Stimulated activated effector memory CD8-positive, alpha-beta T cell treated with anti-CD3 and anti-CD28 coated beads, Interleukin-12 subunit alpha, Interleukin-12 subunit beta, amount 100 ng/mL, for 72 hours (primary cell): ENCODE measurements at places on chromosomes 1 and 21.

DNA sequence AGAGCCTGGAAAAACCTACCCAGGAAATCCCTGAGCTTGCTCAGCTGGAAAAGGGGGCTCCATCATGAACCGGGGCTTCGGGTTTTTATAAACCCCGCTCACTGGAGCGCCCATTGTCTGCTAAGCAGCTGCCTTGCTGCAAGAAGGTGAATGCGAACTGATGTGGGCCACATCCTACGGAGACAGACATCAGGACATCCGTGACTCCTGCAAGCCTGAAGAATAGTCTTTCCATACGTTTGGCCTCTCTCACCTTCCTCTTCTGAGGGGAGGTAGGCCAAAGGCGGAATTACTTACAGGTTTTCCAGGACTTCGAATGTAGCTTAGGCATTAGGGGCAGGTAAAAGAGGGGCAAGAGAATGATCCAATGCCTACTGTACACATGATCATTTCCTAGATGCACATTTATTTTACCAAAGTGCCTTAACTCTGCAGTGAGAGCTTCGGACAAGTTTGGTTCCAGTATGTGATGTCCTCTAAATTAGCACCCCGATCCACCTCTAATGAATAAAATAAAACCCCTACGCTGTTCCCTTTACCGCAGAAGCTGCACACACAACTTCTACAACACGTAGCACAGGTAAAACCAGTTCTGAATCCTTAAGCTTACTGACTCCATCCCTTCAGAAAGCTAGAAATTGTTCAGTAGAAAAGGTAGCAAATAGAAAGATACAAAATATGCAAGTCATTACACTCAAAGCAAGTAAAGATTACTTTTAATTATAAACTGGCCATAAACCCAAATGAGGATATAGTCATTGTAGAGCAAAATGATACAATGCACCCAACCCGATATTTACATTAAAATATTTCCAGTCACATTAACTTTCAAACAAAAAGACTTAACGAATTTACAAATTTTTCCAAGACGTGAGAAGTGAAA lies 866 bp upstream of the SORT1 start:
- no peak for DNase-seq

DNA sequence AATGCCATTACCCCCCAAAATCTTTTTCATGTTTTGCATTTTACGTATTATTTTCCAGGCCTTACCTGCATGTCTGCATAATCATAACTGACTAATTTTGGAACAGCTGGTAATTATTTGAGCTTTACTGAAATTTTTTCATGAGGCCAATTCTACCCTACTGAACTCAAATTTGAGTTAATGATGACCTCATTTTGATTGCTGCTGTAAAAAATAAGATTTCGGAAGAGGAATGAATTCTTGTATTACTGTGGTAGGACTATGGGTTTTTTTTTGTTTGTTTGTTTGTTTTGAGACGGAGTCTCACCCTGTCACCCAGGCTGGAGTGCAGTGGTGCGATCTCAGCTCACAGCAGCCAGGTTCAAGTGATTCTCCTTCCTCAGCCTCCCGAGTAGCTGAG lies 2.6 kb upstream of the METTL18 start:
- no peak for DNase-seq

DNA sequence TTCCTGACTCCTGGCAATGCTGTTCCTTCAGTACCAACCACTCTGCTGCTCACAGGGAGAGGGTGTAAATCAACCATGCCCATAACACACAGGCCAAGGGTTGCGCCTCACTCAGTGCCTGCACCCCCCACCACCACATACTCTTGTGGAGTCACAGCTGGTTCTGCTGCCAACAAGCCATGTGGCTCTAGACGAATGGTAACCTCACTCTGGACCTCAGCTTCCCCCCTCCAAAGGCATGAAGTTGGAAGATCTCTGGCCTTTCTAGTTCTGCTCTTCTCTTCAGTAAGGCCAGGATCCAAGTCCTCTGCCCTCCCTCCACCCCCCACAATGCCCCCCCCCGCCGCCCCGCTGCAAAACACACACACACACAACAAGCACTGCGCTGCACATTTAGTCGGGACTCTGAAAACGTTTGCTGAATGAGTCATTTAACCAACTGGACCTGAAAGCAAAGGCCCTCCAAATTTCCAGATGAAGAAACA lies 1.7 kb upstream of the GLIS1 start:
- no peak for DNase-seq

DNA sequence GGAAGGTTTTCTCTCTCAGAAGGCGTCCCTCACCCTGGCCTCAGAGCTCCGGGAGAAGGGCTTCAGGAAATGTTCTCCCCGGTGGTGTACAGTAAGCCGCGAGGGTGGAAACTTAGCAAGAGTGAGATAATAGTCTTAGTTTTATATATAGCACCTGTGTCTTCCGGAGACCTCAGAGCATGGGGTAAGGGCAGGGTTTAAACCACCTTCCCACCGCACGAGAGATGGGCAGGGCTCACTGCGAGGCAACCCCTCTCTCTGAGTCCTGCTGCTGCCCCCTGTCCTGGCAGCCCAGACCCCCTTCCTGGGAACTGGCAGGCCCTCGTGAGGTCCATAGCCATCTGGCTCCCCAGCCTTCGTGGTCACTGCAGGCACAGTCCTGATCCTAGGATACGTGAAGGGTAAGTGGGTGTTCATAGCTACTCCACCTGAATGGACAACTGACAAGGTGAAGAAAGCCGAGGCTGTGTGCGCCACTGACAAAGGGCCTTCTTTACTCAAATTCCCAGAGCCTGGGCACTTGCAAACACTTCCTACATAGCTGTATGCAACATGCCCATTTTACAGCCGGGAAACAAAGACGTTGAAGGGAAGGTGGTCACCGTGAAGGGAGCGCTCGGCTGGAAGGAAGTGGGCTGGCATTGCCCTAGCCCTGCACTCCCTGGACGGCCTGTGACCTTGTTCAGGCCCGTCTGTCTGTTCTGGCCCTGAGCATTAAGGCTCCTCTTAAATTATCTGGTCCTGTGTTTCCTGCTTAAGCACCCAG lies 26.9 kb downstream of the ITPKB start:
- peak; percentile 75 for DNase-seq

DNA sequence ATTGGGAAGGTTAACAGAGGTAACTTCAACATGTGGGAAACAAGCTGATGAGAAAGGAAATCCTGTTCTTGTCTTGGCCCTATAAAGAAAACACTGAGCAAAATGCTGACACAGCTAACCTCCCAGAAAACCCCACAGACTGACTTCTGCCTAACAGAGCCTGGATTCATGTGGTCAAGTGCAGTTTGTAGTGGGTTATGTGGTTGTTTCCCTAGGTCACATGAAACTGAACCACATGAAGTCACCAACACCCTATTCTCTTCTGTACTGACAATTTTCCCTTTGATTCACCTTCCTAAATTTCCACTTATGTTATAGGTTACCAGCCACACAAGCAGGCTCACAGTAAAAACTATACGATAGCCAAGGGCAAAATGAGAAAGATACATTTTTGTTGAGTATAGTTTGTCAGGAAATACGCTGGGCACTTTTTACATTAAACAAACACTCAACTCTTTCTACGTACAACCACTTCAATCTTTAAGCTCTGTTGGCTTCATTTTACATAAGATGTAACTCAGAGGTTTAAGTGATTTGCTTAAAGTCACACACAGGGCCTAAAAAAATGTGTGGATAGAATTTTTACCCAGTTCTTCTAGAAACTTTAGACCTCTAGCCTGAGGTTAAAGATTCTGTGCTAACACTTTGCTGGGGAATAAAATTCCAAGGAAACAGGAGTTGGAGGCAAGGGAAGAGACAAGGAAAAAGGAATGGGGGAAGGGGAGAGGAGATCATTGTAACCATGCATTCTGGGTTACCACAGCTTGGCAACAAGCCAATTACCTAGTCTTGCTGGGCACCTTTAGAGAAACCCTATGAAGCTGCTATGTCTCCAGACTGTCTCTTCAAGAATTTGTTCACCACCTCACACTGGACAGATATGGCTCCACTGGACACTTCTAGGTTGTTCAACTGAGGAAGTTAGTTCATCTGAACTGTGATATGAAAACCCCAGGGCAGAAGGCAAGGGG lies 601.6 kb upstream of the USP24 start:
- no peak for DNase-seq

DNA sequence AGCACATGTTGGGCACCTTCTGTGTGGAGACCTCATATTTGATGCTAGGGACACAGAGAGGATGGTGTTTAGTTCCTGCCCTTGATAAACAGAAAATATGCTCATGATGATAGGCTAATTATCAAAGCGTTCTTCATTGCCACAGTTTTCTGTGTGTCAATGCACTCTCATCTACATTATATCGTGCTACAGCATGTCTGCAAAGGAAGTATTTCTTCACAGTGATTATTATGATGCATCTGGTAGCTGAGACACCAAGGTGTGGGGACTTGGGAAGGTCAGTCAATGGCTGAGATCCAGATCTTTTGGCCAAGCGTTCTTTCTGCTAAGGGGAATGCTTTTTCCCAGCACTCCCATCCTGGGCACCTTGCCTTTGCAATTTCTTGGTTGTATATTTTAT lies 321.2 kb downstream of the PBX1 start:
- DNase-seq: no peak

DNA sequence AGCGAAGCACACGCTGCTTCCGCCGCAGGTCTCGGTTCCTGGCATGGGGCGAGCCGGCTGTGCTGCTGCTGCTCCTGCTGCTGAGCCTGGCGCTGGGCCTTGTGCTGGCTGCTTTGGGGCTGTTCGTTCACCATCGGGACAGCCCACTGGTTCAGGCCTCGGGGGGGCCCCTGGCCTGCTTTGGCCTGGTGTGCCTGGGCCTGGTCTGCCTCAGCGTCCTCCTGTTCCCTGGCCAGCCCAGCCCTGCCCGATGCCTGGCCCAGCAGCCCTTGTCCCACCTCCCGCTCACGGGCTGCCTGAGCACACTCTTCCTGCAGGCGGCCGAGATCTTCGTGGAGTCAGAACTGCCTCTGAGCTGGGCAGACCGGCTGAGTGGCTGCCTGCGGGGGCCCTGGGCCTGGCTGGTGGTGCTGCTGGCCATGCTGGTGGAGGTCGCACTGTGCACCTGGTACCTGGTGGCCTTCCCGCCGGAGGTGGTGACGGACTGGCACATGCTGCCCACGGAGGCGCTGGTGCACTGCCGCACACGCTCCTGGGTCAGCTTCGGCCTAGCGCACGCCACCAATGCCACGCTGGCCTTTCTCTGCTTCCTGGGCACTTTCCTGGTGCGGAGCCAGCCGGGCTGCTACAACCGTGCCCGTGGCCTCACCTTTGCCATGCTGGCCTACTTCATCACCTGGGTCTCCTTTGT lies 2.6 kb downstream of the TAS1R3 start:
- no peak for DNase-seq

DNA sequence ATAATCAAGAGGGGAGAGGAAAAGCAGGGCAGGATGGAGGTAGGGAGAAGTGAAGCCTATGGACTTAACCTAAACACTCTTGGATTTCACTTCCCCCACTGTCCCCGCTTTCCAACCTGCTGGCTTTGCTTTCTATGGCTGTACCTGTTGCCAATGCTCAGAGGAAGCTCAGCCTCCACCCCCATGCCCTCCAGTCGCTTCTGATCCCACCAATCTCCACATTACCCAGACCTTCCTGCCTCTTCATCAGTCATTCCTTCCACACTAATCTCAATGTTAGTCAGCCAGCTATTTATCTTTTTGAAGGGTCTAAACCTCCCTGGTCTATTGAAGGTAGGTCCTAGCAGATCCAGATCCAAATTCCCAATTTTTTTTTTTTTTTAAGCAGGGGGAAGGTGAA lies 24.1 kb downstream of the ERI3 start:
- DNase-seq: no peak

DNA sequence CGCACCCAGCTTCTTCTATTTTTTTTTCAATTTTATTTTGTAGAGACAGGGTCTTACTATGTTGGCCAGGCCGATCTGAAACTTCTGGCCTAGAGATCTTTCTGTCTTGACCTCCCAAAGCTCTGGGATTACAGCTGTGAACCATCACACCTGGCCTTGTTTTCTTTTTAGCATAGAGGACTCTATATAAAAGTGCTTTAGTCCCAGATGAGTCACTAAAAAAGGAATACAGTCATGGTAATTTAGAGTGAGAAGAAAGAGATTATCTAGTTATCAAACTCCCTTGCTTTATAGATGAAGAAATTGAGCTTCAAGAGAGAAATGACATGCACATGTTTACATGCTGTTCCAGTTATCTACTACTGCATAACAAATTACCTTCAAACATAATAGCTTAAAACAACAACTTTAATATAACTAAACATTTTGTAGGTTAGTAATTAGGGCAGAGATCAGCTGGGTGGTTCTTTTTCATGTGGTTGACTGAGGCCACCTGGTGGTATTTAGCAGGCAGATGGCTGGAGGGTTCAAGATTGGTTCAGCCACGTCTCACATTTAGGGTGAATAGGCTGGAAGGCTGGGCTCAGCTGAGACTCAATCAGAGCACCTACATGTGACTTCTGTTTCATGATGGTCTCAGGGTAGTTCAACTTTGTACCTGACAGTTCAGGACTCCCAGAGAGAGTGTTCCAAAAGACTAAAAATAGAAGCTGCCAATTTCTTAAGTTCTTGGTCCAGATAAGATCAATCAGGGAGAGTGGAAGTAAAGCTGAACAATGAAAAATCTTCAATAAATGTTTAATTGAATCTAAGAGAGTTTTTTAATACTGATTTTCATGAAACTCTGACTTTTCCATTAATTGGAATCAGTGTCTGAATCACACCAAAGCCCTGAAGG lies 16.9 kb upstream of the MTF2 start:
- peak; percentile 53 for DNase-seq

GRCh38 chr1:41003127-41003639 lies 18.3 kb downstream of the SLFNL1 start:
- no peak for DNase-seq

DNA sequence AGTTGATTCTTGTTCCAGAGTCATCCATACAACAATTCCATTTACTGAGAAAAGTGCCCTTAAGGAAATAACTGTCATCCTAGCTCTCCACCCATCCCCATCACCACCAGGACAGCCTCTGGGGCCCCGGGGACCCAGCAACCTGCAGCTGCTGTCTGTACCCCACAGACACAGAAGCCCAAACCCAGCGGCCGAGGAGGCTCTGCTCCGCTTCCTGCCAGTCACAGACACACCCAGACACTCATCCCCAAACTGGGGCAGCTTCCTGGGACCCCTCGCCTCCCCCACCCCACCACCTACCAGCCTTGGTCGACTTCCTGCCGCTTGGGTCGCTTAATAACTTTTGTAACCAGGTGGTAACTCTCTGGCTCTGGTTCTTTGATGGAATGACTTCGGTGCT lies 121.6 kb upstream of the SLC25A33 start:
- no peak for DNase-seq

- no peak for DNase-seq
Observed at GRCh38 chr1:78833491-78833890, 173.0 kb downstream of the ADGRL4 start.

GRCh38 chr1:13918862-13919261 lies 218.9 kb downstream of the PRDM2 start:
- no peak for DNase-seq

- no peak for DNase-seq
Observed at GRCh38 chr1:115647507-115647906, 5.7 kb downstream of the VANGL1 start.

DNA sequence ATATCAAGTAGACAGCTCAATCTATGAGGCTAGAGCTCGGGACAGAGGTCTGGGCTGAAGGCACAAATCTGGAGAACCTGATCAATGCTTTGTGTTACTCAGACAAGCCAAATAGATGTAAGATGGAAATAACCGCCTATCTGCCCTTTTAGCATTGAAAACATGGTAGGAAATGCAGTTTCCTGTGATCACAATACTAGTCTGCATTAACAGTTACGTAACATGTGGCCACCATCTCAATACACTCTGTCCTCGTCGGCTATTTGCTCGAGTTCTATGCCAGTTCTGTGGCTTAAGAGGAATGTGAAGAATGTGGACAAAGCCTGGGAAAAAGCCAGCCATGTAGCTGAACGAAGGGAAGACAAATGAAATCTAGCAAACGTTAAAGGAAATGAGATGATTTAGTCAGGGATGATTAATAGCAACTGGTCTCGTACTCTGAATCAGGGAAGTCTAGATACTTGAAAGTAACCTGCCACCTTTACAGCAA lies 73.3 kb downstream of the HSF2BP start:
- DNase-seq: no peak
